Cardiac septum (tissue), 1 donor: ENCODE measurements at places on chromosomes 11 and 22. TPM values are rescaled to one million over a fixed set of nuclear protein-coding genes. Genes with fewer than 3 reads are reported as not detected.

- no peak for DNase-seq
Observed at GRCh38 chr11:569158-569885, 6.9 kb upstream of the PHRF1 start.

The OR5W2 gene
- not detected for total RNA-seq

DNA sequence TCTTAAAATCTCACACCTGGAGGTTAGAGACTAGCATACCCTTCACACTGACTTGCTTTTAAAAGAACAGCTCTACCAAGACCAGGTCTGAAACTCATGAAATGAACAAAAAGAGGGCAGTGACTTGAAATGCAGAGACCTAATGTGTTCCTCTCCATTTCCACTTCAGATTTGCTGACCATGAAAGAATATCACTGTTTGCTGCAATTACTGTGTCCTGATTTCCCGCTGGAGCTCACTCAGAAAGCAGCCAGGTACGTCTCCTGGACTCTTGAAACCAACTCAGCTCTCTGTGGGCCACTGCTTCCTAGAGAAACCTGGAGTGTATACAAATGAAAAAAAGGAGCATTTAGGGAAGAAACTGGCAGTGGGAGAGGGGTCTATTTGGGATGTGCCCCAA is 39.2 kb downstream of the ARFGAP2 start:
- DNase-seq: no peak

- DNase-seq: no peak
Observed at GRCh38 chr11:23201936-23202522, 341.8 kb upstream of the CCDC179 start.
